ENCODE measurements at places on chromosomes 12 and 14. TPM values are rescaled to one million over a fixed set of nuclear protein-coding genes. Genes with fewer than 3 reads are reported as not detected.

GRCh38 chr14:37143475-37143874 is 28.9 kb downstream of the SLC25A21 start:
- no peak for DNase-seq

DNA sequence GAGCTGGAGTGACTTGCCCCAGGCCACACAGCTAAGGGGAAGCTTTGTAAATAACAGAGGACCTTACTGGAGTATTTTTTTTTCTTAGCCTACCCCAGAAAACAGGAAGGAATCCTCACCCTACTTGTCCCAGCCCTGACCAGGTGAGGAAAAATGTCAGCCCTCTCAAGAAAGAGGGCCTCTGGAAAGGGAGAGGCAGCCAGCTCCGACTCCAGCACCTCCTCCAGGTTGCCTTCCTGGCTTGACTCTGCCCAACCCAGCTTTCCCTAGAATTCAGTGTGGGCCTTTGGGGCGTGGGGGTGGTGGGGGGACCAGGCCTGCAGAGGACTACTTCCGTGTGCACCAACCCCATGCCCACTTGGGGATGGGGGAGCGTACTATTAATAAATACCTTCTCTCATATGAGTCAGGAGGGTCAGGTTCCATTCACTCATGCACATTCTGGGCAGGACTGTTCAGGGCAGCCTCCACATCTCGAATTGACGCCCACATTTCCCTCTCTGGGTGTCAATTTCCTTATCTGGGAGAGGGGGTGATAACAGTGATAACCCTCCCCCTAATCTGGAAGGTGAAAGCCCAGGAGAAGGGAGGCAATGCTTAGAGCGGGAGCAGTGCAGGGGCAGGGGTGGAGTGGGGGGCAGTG is 5.2 kb downstream of the RHOF start:
- no peak for DNase-seq

Gene FOXJ2
- total RNA-seq: 11.9 TPM

GRCh38 chr14:23561873-23562821 is 5.4 kb downstream of the AP1G2 start:
- no peak for DNase-seq

Gene CISTR
- total RNA-seq: not detected

Gene CCDC92
- 25.1 TPM for total RNA-seq

GRCh38 chr12:19615384-19615725 is 176.1 kb downstream of the AEBP2 start:
- no peak for DNase-seq

GRCh38 chr12:109714141-109714912 is 702 bp downstream of the FAM222A start:
- DNase-seq: peak; percentile 83

DNA sequence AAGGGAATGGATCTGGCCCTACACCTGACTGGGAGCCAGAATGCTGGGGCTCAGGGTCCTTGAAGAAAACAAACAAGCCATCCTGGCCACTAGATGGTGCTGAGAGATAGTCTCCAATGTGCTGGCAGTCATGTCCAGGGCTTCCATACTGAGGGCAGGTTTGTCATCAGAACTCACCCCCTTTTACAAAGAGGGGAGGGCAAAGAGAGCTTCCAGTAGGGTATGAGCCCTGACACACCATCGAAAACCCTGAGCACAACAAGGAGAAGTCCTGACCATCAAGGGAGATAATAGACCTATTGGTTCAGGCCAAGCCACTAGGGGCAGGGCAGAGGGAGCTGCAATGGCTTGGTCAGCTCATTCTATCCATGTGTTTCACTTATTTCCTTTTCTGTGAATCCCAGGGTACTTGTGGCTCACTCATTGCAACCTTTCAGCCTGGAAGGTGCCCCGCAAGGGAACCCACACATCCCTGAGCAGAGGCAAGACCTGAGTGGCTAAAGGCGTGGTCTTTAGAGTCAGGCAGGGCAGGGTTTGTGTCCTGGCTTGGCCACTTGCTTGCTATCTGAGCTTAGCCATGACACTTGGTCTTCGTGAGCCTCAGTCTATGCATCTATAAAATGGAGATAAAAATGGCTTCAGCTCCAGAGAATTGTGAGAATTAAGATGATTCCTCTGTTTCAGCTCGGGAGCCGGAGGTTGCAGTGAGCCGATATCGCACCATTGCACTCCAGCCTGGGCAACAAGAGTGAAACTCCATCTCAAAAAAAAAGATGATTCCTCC is 6.2 kb upstream of the PLEKHH1 start:
- peak; percentile 62 for DNase-seq

Gene C3AR1
- 3.9 TPM for total RNA-seq

DNA sequence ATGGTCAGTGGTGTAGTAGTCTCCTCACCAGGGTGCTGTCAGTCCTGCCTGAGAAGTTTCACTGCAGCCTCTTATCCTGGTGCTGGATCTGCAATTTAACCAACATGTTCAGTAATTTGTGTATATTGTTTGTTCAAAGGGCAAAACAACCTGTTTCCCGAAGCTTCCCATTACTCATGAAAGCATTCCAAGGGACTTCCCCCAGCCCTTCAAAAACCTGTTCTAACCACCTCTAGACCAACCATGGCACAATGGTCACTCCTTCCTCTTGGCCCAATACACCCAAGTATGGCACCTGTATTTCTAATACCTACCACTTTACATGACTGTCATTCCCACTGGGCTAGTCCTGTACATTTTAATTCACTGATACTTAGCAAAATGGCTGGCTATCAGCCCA is 12.1 kb downstream of the CKAP4 start:
- DNase-seq: no peak

Gene SYT10
- not detected for total RNA-seq

- no peak for DNase-seq
Observed at GRCh38 chr12:2138871-2139308, 86.1 kb downstream of the CACNA1C start.

Gene MORN3
- not detected for total RNA-seq

Gene GARIN6
- total RNA-seq: not detected

GRCh38 chr14:91420686-91421085 is 3.1 kb upstream of the CCDC88C start:
- DNase-seq: no peak

Gene SERPINA1
- total RNA-seq: 77.8 TPM

DNA sequence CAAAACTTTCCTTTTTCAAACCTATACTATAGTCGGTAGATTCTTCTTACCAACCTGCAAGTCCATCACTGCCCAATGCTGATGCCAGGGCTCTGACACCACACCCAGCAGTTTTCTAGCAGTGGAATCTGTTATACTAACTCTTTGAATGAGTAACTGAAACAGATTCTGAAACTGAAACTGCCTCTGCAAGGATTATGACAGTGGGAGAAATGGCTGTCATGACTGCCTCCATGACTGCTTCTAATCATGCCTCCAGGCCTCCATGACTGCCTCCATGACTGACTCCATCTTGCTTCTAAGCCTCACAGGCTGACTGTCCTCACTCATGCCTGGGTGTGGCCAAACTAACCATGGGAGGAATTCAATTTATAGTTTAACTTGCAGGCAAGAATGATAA is 29.4 kb upstream of the OXA1L start:
- DNase-seq: no peak

Gene PRB2
- not detected for total RNA-seq

Gene C12orf50
- total RNA-seq: not detected

Gene WSCD2
- 0.26 TPM for total RNA-seq

GRCh38 chr12:101216810-101217209 is 6.8 kb upstream of the SLC5A8 start:
- no peak for DNase-seq

- DNase-seq: no peak
Observed at GRCh38 chr12:69578283-69578682, 7.0 kb upstream of the CCT2 start.

DNA sequence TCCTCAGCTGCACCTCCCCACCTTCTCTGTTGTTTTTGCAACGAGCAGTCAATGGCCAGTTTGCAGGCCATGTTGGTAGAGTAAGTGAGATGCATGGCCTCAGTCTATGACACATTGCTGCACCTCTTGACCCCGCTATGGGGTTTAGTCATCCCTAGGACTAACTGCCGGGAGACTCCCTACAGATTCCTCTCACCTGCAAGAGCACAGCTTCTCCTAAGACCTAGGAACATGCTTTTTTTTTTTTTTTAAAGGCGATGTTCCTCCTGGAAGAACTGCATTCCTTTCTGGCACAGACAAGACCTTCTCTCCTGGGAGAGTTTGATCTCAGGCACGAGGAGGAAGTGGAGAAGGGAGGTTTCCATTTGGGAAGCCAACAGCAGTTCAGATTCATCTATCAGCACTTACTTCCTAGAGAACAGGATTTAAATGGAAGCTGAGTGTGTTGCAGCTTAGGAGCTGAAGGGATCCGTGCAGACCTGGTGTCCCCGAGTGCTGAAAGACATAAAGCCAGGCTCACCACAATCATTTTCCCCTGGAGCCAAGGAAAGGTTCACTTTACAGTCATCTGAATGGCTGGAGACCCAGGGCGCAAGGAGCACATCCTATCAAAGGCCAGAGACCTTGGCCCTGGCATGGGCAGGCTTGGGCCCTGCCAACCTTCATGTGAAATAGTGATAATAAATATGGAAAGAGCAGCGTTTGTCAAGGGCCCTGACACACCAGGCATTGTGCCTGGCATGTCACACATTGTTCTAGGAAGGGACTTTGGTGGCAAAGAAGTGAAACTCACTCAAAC is 104.1 kb downstream of the LGMN start:
- DNase-seq: no peak

DNA sequence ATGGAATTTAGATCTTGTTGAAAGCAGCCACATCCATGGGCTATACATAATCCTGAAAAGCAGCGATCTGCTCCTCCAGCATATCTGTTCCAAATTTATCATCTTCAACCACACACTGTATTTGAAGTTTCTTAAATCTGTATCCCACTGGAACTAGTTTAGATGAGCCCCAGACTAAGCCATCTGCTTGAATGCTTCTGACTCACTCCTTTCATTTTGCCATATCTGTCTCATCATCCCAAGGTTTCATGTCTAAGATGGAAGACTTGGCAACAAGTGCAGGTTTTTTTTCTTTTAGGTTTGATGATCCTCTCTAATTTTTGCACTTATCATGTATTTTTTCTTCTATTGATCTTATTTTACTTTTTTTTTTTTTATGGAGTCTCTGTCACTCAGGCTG is 54.4 kb upstream of the TMEM263 start:
- DNase-seq: no peak

Gene GLI1
- total RNA-seq: 1.0 TPM

Gene SRRM4
- not detected for total RNA-seq

Measured in body of pancreas (tissue), 4 donors.